HT1080 (cell line): ENCODE measurements at places on chromosomes 16 and 17.

- DNase-seq, result no peak
Observed at GRCh38 chr17:59791603-59792457, 84.4 kb downstream of the VMP1 start.

GRCh38 chr17:33972763-33973162, 282.3 kb upstream of the CCL2 start:
- no peak for DNase-seq

DNA sequence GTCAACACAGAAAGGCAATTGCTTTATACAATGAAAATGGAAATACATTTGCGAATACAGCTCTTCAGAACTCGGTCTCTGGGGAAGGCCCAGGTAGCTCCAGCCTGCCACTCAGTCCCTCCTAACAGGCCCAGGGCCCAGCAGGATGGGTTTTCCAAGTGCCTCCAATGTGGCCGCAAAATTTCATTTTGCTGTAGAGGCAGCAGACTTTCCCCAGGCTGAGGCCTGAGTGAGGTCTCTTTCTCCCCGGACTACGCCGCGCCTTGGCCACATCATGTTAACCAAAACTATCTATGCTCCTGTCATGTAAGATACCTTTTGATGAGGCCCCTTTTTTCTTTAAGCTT, 606.0 kb upstream of the SALL1 start:
- DNase-seq, result no peak

DNA sequence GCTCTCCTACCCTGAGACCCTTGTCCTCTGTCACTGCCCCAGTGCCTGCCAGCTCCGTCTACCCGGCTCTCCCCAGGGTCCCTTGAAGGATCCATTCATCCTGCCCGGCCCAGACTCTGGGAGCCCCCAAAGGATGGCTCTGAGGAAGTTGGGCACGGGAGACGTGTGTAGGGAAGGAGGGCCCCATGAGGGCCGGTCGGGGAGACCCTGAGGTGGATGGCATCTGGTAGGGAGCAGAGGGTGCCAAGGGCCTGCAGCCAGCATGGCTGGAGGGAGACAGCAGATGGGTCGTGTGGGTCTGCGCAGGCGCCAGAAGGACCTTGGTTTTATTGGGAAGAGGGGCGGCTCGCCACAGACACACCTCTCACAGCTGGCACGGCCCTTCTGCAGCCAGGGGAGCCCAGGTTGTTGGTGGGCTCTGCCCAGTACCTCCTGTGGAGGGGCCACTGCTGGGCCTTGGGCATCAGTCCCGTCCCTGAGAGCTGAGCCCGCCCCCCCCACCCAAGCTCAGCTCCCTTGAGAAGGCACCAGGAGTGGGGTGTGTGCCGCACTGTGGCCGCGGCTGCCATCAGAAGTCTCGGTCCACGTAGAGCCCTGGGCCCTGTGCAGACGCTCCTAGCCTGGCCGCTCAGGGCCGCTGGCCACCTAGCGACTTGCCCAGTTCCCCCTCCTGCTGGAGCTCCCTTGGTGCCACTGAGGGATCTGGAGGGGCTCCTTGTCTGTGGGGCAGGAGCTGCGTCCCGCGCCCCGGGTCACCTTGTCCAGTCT, 16.0 kb downstream of the KCTD5 start:
- no peak for DNase-seq

DNA sequence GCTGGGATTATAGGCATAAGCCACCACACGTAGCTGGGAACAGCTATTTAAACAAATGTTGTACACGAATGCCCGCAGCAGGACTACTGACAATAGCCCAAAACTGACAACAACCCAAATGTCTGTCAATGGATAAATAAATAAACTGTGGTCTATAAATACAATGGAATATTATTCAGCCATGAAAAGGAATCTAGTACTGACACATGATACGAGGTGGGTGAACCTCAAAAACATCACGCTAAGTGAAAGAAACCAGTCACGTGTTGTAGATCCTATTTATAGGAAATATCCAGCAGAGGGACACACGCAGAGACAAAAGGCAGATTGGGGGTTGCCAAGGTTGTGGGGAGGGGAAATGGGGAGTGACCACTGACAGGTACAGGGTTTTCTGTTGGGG, 390.0 kb upstream of the TNRC6C start:
- no peak for DNase-seq

- DNase-seq, result no peak
Observed at GRCh38 chr16:56993204-56993603, 3.8 kb downstream of the NLRC5 start.

- DNase-seq, result no peak
Observed at GRCh38 chr16:11915114-11915643, 577 bp downstream of the GSPT1 start.

GRCh38 chr16:66714654-66715307, 18.2 kb upstream of the CMTM4 start:
- no peak for DNase-seq

DNA sequence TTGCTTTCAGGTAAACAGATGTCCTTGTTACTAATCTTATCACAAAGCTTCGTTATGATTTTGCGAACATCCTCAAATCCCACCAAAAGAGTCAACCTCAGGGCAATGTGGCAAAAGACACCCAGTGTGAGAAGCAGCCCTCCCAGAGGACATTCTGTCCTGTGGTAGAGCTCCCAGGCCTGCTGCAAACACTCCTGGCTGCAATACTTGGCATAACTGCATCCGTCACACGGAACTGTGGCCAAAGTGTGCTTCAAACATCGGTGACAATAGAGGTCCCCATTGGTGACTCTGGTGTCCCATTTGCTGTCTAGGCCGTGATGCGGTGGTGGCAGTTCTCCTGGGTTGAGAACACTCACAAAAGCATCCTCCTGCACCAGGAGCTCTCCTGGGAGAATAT, 29.5 kb downstream of the SMYD4 start:
- no peak for DNase-seq

GRCh38 chr17:74767111-74767516, 9.0 kb downstream of the NAT9 start:
- DNase-seq, result no peak

DNA sequence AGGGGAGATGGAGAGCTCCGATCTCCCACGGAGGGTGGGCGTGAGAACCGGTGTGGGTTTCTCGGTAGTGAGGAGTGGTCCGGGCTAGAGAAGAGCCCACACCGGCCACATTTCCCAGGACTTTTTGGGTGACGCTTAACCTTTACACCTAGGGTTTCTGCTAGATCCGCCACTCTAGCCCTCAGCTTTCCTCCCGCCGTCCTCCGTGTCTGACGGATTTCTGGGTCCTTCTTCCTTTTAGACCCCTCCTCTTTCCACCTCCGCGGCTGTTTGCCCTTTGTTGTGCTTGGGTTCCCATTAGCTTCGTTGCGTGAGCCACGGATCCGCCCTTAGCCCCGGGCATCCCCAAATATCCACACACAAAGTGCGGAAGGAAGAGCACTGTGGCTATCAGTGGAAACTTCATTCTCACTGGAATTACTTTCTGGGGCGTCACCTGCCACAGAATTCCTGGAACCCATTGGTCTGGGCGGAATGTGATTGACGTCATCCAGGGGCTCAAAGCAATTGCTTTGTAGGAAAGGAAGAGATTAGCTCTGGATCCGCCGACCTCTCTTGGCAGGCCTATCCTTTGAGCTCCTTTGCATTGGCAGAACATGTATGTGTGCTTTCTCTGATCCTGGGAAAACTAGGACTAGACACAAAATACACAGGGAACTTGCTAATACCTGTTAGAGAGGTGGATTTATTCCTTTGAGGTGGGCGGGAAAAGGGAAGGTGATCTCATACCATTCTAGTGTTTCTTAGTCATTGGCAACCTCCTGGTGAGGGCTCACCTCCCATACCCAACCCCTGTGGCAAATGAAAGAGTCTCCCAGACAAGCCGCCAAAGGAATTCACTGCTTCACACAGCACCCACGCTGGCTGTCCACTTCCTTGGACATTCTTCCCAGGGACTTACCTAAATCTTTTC, 654 bp downstream of the TNFAIP1 start:
- peak; percentile 82 for DNase-seq

DNA sequence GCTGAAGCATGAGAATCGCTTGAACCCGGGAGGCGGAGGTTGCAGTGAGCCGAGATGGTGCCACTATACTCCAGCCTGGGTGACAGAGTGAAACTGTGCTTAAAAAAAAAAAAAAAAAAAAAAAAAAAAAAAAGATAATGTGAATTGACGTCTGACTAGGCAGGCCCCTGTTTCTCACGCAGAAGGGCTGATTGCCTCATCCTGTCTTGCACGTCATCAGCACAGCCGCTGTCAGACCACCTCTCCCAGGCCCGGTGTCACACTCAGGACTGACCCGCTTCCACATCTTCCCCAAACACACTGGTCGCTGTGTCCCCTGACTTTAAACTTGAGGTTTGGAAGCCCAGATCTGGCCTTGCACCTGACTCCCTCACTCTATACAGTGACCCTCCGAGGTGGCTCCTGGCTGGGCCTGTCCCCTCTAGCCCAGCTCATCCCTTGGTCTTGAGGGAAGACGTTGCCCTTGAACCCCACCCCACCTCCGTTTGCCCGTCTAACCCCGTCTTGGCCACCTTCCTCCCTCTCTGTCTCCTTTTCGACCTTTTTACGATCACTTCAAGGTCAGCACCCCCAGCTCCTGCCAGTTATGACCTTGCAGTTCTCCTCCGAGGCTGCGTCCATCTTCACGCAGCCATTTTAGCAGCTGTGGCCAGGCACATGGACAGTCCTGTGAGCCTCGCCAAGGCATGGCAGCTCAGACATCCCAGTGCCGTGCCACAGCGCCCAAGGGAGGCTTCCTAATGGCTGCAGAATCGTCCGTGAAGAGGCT, 149.9 kb upstream of the PLCG2 start:
- DNase-seq, result no peak

- DNase-seq, result no peak
Observed at GRCh38 chr16:65786916-65787315, 579.6 kb upstream of the CDH5 start.

DNA sequence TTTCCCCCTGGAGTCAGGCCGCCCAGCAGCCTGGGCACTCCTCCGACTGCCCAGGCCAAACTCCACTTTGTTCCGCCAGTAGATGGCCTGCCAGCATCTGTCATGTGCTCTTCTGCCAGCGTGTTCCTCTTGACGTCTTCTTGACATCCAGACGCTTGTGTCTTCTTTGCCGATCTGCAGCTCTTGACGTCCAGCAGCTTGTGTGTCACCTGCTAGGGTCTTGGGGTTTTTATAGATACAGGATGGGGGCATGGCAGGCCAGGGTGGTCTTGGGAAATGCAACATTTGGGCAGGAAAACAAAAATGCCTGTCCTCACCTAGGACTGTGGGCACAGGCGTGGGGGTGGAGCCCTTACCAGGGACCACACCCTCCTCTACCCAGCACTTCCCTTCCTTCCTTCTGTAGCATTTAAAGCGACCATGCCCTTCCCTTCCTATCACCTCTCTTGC, 88.7 kb downstream of the BMERB1 start:
- DNase-seq, result no peak

- DNase-seq, result no peak
Observed at GRCh38 chr17:50624321-50624934, 10.3 kb upstream of the ABCC3 start.

- DNase-seq, result no peak
Observed at GRCh38 chr17:202501-202951, 21.1 kb upstream of the DOC2B start.

GRCh38 chr17:31491376-31492131, 100.1 kb downstream of the RAB11FIP4 start:
- DNase-seq, result no peak

DNA sequence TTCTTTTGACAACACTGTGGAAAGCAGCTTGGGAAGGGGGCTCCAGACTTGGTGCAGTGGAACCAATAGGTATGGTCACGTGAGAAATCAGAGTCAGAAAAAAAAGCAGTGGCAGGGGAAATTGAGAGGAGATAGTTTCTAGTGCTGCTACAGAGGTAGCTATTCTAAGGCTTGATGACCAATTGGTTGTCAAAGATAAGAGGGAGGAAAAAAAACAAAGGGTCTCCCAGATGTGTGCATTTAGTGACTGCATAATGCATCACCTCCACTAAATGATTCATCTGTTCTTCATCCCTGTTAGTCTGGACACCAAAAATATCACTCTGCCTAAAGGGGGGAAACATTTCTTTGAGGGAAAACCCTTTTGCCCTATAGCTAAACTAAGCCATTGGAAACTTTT, 56.5 kb downstream of the PIGL start:
- peak; percentile 87 for DNase-seq

- DNase-seq, result no peak
Observed at GRCh38 chr17:75125984-75126383, 5.6 kb downstream of the NT5C start.

- no peak for DNase-seq
Observed at GRCh38 chr16:23122144-23122543, 27.1 kb downstream of the USP31 start.

- DNase-seq, result no peak
Observed at GRCh38 chr17:18368946-18369345, 5.6 kb upstream of the SHMT1 start.

GRCh38 chr17:82333279-82334171, at the start of gene SECTM1:
Gene SECTM1, minus strand, starts transcription at chr17:82333766. Its CDS starts 6,526 bp downstream, at chr17:82327240.
- DNase-seq, result no peak

- DNase-seq, result no peak
Observed at GRCh38 chr17:66462010-66462409, 159.6 kb downstream of the PRKCA start.

DNA sequence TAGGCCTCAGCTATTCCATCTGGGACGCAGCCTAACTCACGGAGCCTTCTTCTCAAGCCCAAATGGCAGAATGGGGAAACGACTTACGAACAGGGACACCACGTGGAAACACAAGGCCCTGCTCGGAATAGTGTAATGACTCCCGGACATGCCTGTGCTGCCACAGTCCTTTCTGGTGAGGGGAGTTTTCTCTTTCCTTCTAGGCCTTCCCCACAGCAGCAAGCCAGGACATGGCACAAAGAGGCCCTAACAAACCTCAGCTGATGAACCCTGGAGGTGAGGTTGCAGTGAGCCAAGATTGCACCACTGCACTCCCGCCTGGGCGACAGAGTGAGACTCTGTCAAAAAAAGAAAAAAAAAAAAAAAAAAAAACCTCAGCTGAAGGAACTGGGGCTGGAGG, 15.3 kb downstream of the ZBTB4 start:
- DNase-seq, result no peak

DNA sequence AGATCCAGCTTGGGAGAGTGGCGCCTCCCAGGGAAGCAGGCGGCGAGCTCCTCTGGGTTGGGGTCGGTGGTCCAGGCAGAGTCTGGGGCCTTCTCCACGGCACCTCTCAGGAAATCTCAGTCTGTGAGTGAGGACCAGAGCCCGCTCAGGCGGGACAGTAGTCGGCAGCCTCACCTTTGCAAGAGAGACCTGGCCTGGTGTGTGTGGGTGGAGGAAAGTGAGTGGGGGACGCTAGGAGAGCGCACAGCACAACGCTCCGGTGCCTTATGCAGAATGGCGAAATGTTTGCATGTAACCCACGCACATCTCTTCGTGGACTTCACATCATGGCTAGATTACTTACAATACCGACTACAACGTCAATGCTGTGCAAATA, 2.2 kb downstream of the AHSP start:
- DNase-seq, result no peak
